ENCODE measurements at places on chromosomes 5 and 9. TPM values are rescaled to one million over a fixed set of nuclear protein-coding genes. Genes with fewer than 3 reads are reported as not detected.

Gene S100Z
- total RNA-seq = 1.5 TPM

Gene CD74
- total RNA-seq = 444 TPM

Gene KLHL9
- 15.6 TPM for total RNA-seq

Gene MARVELD2
- 0.32 TPM for total RNA-seq

Gene NMUR2
- not detected for total RNA-seq

Data from activated T-helper 1 cell treated with anti-CD3 and anti-CD28 coated beads, Interleukin-12 subunit alpha, Interleukin-12 subunit beta, Interleukin-2, Interleukin-4 antibody, amounts not matched to agents 30 ng/mL and 10 ng/mL and 1 ng/mL, durations not matched to agents 14 hours and 24 hours and 36 hours (primary cell).